ENCODE measurements at places on chromosomes 1 and 21. TPM values are rescaled to one million over a fixed set of nuclear protein-coding genes. Genes with fewer than 3 reads are reported as not detected.

DNA sequence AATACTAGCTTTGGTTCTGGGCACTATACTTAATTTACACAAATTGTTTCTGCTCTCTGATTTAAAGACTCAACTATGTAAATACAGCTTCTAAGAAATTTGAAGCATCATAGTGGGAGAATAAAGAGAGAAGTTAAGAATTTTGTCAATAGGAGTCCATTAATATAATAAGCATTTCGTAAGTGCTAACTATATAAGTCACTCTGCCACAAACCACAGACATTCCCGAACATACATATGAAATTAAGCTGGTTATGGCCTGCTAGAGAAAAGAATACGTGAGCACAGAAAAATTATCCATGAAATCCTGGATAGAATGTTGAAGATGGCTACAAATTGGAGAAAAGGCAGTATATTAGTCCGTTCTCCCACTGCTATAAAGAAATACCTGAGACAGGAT is 526.2 kb downstream of the MRPL39 start:
- no peak overlapping the region for H3K4me3 ChIP-seq
- no peaks in the 10 kb centered on the region for H3K4me1 ChIP-seq
- no peak overlapping the region for H3K27ac ChIP-seq
- H3K27me3 ChIP-seq, result no peaks in the 10 kb centered on the region
- no peak for DNase-seq

Gene IL20
- not detected for total RNA-seq

GRCh38 chr1:58929671-58930325 is 146.0 kb upstream of the JUN start:
- no peaks in the 10 kb centered on the region for H3K27me3 ChIP-seq
- no peaks in the 10 kb centered on the region for H3K36me3 ChIP-seq
- peaks cover 5% of the 10 kb centered on the region for H3K4me1 ChIP-seq
- H3K4me3 ChIP-seq, result no peak overlapping the region
- DNase-seq, result no peak
- no peak overlapping the region for H3K27ac ChIP-seq

Gene CELA2B
- not detected for total RNA-seq

GRCh38 chr1:68168545-68169171 is 63.7 kb downstream of the WLS start:
- no peak for DNase-seq
- H3K27me3 ChIP-seq, result no peaks in the 10 kb centered on the region
- peaks cover 31% of the 10 kb centered on the region for H3K36me3 ChIP-seq
- H3K27ac ChIP-seq, result no peak overlapping the region
